ENCODE measurements at places on chromosomes 12 and 14.

GRCh38 chr12:106753526-106753925 is 21.0 kb upstream of the RIC8B start:
- peak; percentile 54 for DNase-seq

DNA sequence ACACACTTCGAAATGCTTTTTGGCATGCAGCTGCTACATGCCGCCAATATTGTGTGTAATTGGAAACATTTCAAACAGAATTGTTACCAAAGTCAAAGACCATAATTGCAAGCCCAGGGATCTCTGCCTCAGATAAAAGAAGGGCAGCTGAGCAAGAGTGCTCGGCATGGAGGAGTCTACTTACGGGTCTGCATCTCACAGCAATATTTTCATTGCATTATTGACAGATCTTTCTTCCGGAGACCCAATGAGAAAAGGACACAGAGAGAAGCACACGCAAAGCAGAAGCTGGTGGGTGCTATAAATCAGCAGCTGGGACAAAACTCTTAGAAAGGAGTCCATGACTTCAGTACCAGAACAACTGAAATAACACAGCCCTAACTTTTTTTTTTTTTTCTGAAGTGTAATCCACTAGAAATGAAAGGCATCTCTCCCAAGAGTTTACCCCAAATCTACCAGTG is 4.9 kb downstream of the PRICKLE1 start:
- no peak for DNase-seq

DNA sequence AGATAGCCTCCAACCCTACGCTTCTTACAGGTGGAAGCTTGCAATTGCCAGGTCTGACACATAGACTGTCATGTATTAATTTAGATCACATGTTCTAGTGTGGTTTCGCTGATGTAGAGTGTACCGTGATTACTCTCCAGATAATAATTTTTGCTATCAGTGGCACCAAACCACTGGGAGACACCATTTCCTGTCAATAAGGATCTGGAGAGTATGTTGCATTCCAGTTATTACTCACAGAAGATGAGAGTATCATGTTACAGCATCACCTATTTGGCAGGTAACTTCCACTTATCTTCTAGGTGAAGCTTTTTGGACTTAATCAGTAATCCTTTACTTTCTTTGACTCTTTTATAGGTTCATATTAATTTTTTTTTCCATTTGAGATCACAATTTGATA is 147.2 kb downstream of the HELB start:
- no peak for DNase-seq

DNA sequence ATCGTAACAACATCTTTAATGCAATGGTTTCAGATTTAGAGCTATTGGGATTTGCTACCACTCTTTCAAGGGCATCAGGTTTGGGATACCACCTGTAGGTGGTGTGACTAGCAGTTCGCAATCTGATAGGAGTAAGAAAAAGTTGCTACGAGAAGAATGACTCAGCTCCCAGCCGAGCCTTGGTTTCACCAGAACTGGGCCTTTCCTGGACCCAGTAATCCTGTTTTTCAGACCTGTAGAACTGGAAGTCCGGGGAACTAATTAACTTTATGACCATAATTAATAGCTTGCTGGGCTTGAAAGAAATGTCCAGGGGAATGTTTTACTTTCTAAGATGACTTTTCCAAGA is 770 bp downstream of the ABHD4 start:
- peak; percentile 37 for DNase-seq

GRCh38 chr14:106286697-106287290 is 760.4 kb downstream of the TMEM121 start:
- DNase-seq: peak; percentile 16

DNA sequence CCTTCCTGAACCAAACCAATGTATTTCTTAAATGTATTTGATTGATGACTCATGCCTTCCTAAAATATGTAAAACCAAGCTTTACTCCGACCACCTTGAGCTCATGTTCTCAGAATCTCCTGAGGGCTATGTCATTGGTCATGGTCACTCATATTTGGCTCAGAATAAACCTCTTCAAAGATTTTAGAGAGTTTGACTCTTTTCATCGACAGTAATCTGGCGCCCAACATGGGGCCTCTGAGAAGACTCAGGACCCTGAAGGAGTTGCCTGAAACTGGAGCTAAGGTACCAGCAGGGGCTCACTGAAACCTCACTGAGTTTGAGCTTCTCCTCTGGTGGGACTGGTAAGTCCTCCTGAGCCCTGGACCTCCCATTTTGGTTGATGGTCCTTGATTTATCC is 17.2 kb upstream of the PSMC1 start:
- no peak for DNase-seq

DNA sequence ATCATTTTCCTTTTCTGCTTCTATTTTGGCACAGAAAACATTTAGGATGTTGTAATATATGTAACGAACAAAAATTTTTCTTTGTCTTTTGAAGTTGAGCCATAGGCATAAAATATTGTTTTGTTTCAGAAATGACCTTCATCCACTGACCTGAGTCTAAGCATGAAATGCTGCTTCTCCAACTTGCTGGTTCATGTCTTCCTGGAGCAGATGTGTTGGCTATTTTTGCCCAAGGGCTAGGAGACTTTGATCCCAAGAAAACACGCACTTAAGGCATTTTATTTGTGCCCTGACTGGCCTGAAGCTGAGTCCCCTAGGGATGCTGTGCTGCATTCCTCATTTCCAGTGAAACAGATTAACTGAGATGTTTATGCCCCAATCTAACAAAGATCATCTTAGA is 27.2 kb upstream of the ALG10B start:
- no peak for DNase-seq
